ENCODE measurements at places on chromosomes 2 and 18.
A peak's percentile ranks its signal among the peaks of the same experiment; 100 is the strongest.

GRCh38 chr2:199477277-199477834 lies 19.6 kb upstream of the SATB2 start:
- no peak overlapping the region for H3K4me3 ChIP-seq
- no peak for DNase-seq
- H3K27me3 ChIP-seq: peaks cover 76% of the 10 kb centered on the region
- no peaks in the 10 kb centered on the region for H3K36me3 ChIP-seq

GRCh38 chr2:64825831-64826491 lies 163.2 kb upstream of the SLC1A4 start:
- peaks cover 6% of the 10 kb centered on the region for H3K4me1 ChIP-seq
- H3K36me3 ChIP-seq: no peaks in the 10 kb centered on the region
- H3K27me3 ChIP-seq: peaks cover 2% of the 10 kb centered on the region

- DNase-seq: no peak
- H3K4me3 ChIP-seq: peak overlapping the region; percentile 8
- H3K27ac ChIP-seq: no peak overlapping the region
- no peaks in the 10 kb centered on the region for H3K36me3 ChIP-seq
Observed at GRCh38 chr2:50343150-50343830, 688.6 kb downstream of the NRXN1 start.

DNA sequence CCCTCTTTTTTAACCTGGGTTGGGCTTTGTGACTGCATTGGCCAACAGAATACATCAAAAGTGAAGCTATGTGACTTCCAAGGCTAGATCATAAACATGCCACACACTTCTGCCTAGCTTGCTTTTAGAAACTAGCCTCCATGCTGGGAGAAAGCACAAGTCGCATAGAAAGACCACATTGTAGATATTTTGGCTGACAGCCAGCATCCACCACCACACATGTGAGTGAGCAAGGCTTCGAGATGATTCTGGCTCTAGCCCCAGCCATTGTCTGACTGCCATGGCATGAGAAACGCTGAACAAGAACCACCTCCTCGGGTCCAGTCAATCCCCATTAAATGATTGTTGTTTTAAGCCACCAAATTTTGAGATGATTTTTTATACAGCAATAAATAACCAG lies 66.8 kb upstream of the STPG4 start:
- no peak overlapping the region for H3K27ac ChIP-seq
- peaks cover 27% of the 10 kb centered on the region for H3K4me1 ChIP-seq
- H3K4me3 ChIP-seq: no peak overlapping the region
- DNase-seq: no peak
- H3K36me3 ChIP-seq: no peaks in the 10 kb centered on the region

GRCh38 chr2:16664052-16664731 lies 1.4 kb downstream of the CYRIA start:
- H3K4me1 ChIP-seq: peaks cover 18% of the 10 kb centered on the region
- peaks cover 21% of the 10 kb centered on the region for H3K27me3 ChIP-seq
- DNase-seq: no peak
- no peaks in the 10 kb centered on the region for H3K36me3 ChIP-seq
- peak overlapping the region; percentile 76 for H3K4me3 ChIP-seq

- no peak overlapping the region for H3K27ac ChIP-seq
- H3K4me3 ChIP-seq: no peak overlapping the region
- H3K36me3 ChIP-seq: peaks cover 2% of the 10 kb centered on the region
- no peaks in the 10 kb centered on the region for H3K27me3 ChIP-seq
- peak; percentile 54 for DNase-seq
- H3K4me1 ChIP-seq: peaks cover 17% of the 10 kb centered on the region
Observed at GRCh38 chr2:53075760-53076159, 691.8 kb upstream of the CHAC2 start.

- H3K4me1 ChIP-seq: peaks cover 7% of the 10 kb centered on the region
- no peak overlapping the region for H3K27ac ChIP-seq
- H3K4me3 ChIP-seq: no peak overlapping the region
Observed at GRCh38 chr2:159462201-159462785, 154.1 kb downstream of the BAZ2B start.

- no peak overlapping the region for H3K27ac ChIP-seq
- no peak for DNase-seq
- H3K27me3 ChIP-seq: no peaks in the 10 kb centered on the region
- no peaks in the 10 kb centered on the region for H3K36me3 ChIP-seq
- H3K4me1 ChIP-seq: peaks cover 23% of the 10 kb centered on the region
Observed at GRCh38 chr2:57809230-57809629, 237.4 kb upstream of the VRK2 start.

- H3K4me1 ChIP-seq: no peaks in the 10 kb centered on the region
Observed at GRCh38 chr18:26097563-26097962, 7.2 kb upstream of the SS18 start.

DNA sequence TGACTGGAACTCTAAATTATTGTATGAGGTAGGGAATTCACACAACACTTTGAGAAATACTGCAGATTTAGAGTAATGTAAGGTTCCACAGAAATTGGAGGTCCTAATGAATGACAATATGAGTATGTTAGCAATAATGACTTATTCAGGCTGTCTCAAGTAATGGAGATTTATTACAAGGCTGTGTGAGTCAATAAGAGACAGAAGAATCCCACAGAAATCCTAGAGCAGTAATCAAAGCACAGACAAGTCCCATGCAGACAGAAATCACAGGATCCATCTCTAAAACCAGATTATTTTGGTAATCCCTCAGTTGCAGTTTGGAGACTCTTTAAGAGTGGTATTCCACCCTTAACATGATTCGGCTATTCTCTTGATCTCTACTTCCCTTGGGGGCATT lies 83.6 kb downstream of the FAM161A start:
- no peak overlapping the region for H3K4me3 ChIP-seq
- DNase-seq: no peak
- no peak overlapping the region for H3K27ac ChIP-seq

GRCh38 chr2:43311276-43311675 lies 84.9 kb upstream of the ZFP36L2 start:
- H3K36me3 ChIP-seq: peaks cover 2% of the 10 kb centered on the region
- no peaks in the 10 kb centered on the region for H3K27me3 ChIP-seq
- H3K4me1 ChIP-seq: peaks cover 39% of the 10 kb centered on the region
- no peak for DNase-seq
- H3K27ac ChIP-seq: peak overlapping the region; percentile 63

All from mesothelial cell of epicardium (in vitro differentiated cells).